ENCODE measurements at places on chromosomes 12 and 14. TPM values are rescaled to one million over a fixed set of nuclear protein-coding genes. Genes with fewer than 3 reads are reported as not detected.

LRFN5 gene
- not detected for total RNA-seq

TCL1B gene
- not detected for total RNA-seq

DHRS4L2 gene
- 15.8 TPM for total RNA-seq

OASL gene
- total RNA-seq, result 5.2 TPM

ASCL1 gene
- total RNA-seq, result not detected

RNF41 gene
- total RNA-seq, result 33.0 TPM

DPY19L2 gene
- 0.50 TPM for total RNA-seq

LRP1-AS gene
- not detected for total RNA-seq

TPPP2 gene
- not detected for total RNA-seq

PLEKHG3 gene
- 19.2 TPM for total RNA-seq

KRT71 gene
- not detected for total RNA-seq

CTSG gene
- not detected for total RNA-seq

KRT72 gene
- total RNA-seq, result not detected

LRRIQ1 gene
- total RNA-seq, result not detected

SLC6A15 gene
- total RNA-seq, result 0.78 TPM

NRXN3 gene
- total RNA-seq, result not detected

P2RX7 gene
- 3.8 TPM for total RNA-seq

RNASE7 gene
- not detected for total RNA-seq

FERMT2 gene
- 5.0 TPM for total RNA-seq

LAG3 gene
- total RNA-seq, result 206 TPM

MARCHF9 gene
- 22.5 TPM for total RNA-seq

DEGS2 gene
- total RNA-seq, result 8.3 TPM
